ENCODE measurements at places on chromosomes 13 and 19.

GRCh38 chr19:39845584-39845932, 621 bp downstream of the FBL start:
- no peak for DNase-seq

GRCh38 chr19:30492586-30493270, 120.5 kb downstream of the ZNF536 start:
- DNase-seq: no peak

DNA sequence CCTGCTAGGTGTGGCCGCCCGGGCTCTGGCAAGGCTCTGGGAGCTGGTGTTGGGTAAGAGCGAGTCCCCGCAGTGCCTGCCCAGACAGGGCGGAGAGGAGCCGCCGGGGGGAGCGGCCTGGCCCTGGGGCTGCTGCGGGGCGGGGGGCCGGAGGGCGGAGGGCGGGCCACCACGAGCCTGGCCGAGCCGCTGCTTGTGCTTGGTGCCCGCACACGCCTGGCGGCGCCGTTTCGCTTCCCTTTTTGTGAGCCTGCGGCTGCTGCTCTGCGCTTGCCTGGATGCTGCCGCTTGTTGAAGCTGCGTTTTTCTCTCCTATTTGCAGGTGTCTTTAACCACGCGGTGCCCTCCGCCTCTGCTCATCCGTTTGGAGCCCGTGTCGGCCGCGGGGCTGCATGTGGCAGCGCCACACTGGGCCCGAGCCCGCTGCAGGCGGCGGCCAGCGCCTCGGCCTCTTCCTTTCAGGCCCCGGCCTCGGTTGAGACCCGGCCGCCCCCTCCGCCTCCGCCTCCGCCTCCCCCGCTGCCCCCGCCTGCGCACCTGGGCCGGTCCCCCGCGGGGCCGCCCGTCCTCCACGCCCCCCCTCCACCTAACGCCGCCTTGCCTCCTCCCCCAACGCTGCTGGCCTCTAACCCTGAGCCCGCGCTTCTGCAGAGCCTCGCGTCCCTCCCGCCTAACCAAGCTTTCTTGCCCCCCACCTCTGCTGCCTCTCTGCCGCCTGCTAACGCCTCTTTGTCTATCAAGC, 8.5 kb downstream of the PLEKHJ1 start:
- DNase-seq: no peak

DNA sequence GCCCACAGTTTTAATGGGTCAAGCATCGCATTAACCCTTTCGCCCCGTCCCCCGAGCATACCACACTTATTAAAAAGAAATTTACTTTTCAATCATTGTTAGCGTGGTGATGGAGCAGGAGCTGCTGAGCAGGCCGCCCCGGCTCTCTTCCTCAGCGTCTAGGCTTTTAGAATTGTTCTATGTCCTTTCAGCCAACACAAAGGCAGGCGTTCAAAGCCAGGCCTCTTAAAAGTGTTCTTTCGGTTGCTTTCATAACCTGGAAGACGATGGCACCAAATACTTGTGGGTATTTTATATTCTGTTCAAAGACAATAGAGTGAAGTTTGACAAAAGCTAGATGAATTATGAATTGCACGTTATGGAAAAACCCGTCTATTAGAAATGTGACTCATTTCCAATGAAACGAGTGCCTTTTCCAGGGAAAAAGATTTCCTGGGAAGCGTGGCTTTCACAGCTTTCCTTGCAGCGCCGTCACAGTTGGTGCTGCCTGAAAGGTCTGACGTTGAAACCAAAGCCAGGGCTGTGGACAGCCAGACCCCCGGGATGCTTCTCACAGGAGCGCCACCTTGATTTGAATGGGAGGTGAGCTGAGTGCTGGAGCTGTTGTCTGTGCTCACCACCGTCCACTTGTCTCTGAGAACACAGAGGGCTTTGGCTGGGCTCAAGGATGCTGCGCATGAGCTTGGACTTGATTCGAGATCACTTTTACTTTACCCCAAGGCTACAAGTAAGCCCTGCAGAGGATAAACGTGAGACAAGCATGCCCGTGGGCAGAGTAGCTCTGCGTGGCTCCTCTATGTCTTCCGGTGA, 78.8 kb downstream of the SOX1 start:
- DNase-seq: no peak

DNA sequence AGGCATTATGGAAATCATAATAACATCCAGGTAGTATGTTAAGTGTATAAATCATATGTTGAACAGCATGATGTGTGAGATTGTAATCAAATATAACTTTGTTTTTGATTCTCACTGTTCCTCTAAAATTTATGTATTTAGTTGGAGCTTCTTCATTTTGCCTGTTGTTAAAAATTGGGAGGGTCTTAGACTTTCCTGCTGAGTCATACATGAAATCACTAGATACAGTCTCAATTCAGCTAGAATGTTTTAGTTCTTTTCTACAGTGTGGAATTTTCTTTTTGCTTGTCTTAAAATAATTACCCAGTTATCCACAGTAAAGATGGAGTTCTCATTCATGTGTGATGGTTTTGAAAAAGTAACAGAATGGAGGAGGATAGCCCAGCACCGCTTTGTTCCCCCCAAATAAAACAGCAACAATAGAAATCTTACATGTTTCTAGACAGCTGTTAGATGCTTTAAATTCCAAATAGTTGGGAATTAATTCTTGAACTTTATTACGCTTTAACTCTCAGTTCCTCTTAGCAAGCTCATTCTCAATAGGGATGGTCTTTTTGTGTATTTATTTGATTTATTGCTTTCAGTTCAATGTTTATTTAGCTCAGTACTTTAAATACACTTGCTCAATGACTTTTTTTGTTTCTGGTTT, 109.5 kb downstream of the PDS5B start:
- DNase-seq: no peak

GRCh38 chr19:8575467-8575997, 1.7 kb downstream of the MYO1F start:
- DNase-seq: peak; percentile 45

DNA sequence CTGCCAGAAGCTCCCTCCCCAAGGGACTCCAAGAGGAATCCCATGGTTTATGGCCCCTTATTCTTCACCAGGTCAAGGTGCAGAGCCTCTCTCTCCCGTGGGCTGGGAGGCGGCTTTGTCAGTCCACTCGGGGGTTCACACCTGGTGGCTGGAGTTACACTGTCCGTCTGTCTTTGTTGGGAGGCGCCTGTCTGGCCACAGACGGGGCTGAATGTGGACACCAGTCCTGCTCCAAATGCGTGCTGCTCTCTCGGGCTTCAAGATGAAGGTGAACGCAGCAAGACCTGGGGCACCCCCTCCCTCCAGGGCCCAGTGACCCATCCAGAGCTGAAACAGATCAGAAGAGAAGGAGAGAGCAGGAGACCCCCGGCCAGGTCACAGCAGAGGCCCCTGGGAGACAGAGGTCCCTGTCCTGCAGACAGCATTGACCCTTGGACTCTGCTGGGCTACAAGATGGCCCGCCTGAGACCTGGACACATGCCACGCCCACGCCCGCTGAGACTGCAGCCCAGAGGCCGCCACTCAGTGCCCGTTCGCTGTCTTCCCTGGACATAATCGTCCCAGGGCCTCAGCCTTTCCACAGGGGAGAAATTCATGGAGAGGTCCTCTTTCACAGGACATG, 29.9 kb upstream of the TUBGCP3 start:
- no peak for DNase-seq

DNA sequence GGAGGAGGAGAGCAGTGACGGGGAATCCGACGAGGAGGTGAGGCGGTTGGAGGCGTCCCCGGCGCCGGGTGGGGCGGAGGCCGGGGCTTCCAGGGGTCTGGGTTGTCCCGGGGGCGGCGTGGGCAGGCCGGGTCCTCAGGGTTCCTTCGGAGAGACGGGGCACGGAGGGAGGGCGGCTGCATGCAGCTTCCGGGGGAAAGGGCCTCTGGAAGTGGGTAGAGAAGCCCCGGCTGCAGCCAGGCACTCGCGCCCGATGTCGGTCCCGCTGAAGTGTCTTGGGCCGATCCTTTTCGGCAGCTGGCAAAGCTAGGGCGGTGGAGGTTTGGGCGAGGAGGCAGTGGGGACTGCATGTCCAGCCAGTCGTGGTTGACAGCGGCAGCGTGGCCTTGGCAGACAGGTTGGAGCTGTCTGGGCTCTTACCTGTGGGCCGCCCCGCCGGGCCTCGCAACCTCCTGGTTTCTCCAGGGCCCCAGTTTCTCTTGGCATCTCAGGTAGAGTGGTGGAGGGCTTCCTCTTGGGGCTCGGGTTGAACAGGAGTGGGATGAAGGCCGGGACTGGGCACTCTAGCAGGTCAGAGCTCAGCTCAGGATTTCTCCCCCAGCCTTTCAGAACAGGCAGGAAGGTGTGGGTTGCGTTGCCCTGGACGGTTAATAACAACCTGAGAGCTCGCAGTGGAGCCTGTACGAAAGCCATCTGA, 690 bp downstream of the KMT2B start:
- DNase-seq: no peak

- no peak for DNase-seq
Measured at GRCh38 chr13:39976481-39976880, 321.0 kb downstream of the COG6 start.

GRCh38 chr13:46297361-46297811, 85.7 kb downstream of the LRRC63 start:
- no peak for DNase-seq

DNA sequence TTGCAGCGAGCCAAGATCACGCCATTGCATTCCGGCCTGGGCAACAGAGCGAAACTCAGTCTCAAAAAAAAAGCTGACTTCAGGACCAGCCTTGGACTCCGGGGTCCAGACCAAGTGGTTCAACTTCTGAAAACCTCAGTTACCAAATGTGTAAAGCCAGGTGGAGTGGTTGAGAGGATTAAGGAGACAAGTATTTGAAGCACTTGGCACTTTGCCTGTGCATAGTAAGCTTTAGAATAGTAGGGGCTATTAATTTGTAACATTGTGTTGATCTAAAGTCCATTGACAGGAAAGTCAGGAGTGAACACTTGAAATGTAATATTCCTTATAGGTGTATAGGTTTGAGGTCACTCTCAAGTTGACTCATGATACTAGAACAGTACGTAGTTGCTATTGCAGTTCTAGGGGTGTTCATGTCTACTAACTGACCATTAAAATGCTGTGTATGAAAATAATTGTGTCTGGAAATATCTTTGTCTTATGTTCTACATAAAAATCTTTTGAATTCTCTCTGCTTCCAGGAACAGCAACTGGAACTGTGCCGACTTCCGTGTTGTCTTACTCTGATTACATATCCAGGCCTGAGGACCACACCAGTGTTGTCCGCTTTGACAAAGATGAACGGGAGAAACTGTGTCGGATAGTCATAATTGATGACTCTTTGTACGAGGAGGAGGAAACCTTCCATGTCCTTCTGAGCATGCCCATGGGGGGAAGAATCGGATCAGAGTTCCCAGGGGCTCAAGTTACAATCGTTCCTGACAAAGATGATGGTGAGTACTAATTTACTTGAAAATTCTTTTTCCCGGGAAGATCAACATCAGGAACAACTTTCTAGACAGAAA, 97.4 kb downstream of the FREM2 start:
- no peak for DNase-seq

DNA sequence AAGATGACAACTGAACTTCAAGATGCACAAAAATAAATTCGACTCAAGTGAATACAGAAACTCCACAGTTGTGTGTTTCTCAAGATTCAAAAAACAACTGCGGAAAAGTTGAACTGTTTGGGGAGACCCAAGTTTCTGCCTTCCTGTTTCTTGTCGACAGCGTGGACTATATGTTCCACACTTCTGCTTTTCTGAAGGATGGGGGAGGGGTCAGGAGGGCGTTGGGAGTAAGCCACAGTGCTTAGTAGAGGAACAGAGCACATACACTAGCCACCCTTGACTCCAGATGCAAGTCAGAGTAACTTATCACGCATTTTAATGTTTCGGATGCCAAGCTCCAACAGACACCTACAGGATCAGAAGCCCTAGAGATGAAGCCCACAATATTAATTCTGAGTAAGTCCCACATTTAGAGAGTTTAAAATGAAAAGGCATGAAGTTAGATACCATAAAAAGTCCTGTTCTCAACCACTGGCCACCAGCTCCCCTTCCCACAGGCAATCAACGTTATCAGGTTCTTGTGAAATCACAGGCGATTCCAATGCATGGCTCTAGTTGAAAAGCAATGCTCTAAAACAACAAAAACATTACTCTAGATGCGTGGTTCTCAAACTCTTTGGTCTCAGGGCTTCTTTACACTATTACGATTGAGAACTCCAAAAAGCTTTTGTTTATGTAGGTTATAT, 4.2 kb downstream of the TUBGCP3 start:
- DNase-seq: no peak

GRCh38 chr19:18219911-18220631, 6.2 kb downstream of the PDE4C start:
- no peak for DNase-seq
